NCI-H1105 (cell line): ENCODE measurements at places on chromosomes 2 and 18.

GRCh38 chr18:69947361-69948133 is at the start of gene CD226:
CD226 (minus strand) TSS chr18:69947873; CDS start chr18:69947406, 467 bp downstream.
- DNase-seq, result no peak

- no peak for DNase-seq
These were observed 105.4 kb downstream of the POLR1A start for GRCh38 chr2:86000131-86000937.

DNA sequence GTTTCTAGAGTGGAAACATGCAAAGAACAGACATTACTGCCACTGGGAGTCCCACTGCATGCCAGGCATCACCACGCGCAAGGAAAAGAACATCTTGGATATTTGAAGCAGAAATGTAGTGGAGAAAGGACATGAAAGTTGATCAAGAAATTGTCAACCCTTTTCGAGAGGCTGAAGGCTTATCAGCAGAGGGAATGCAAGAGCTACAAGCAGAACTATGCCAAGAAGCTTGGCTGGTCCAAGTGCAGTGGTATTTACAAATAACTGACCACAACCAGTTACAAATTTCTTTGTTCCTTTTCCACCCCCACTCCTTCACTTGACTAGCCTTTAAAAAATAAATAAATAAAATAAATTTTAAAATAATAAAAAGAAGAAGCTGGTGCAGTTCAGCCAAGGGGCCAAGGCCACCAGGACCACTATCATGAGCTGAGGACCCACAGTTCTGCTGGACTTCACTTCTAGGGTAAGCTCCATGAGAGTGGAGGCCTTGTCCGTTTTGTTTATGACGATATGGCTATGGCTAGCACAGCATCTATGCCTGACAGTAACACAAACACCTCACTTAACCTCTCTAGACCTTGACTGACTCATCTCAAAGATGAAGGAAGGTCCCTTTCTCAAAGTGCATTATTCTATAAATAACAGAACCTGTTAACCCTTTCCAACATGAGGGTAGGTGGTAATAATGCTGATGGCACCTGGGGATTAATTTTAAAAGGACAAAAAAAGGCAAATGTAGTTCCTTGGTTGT is 20.9 kb downstream of the MARCHF4 start:
- no peak for DNase-seq

DNA sequence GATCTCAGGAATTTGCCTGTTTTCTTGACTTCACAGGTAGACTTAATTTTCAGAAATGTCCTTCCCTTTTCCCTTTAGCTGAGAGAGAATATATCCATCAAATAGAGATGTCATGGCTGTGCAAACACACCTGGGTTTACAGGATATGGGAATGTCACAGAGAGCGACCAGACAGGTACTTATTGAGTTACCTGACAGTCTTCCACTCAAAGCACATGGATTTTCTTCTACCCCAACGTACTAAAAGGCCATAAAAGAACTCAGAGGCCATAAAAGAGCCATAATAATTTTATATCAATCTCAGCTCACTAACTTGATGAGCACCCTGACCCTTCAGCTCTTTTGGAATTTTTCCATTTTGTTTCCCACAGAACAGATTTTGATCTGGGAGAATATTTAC is 5.3 kb upstream of the DTNA start:
- no peak for DNase-seq

DNA sequence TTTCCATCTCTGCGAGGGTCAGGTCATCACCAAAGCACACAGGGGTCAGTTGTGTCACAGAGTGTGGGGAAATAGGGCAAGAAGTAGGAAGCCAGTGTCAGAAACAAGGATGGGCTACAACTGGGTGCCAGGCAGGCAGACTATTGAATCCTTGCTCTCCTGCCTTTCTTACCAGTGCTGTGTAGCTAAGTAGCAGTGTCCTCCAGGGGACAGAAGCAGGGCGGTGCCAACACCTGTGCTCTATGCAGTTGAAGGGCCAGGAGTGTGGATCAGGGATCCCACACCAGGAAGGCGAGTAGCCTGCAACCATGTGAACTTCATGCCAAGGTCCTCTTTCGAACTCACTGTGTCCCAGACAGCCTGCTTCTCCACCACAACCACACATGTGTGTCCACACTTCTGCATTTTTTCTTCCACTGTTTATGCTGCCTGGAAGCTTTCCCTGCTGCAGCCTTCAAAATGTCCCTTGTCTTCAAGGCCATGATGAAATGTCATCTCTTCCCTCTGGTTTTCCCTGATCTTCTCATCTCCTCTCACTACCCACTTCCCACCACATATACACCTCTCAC is 25.4 kb upstream of the REG3G start:
- no peak for DNase-seq

- no peak for DNase-seq
These were observed 128.9 kb upstream of the ASB18 start for GRCh38 chr2:236393101-236393500.

GRCh38 chr2:152815634-152816257 is 97.3 kb downstream of the ARL6IP6 start:
- DNase-seq, result no peak

DNA sequence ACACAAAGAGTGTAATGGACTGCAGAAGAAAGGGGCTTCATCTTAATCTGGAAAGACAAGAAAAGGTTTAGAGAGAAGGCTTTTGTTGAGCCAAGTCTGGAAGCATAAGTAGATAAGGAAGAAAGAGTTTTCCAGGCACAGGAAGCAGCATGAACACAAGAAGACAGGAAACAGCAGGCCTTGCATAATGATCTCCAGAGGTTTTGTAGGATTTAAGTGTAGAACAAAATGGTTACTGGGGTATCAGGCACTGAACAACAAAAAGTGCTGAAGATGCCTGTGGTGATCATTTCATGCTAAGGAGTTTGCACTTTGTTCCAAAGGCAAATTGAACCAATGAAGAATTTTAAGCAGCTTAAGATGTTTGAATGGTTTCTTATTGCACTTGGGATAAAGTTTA is 281.6 kb upstream of the TANK start:
- no peak for DNase-seq

GRCh38 chr2:126658905-126659561 is 3.1 kb downstream of the GYPC start:
- no peak for DNase-seq
